ENCODE measurements at places on chromosomes 16 and 17. TPM values are rescaled to one million over a fixed set of nuclear protein-coding genes. Genes with fewer than 3 reads are reported as not detected.
A peak's percentile ranks its signal among the peaks of the same experiment; 100 is the strongest.

GRCh38 chr17:29190039-29190438 lies 9.8 kb upstream of the MYO18A start:
- no peak for DNase-seq

GRCh38 chr17:17055286-17056155 lies 13.3 kb downstream of the MPRIP start:
- DNase-seq, result peak; percentile 68

DNA sequence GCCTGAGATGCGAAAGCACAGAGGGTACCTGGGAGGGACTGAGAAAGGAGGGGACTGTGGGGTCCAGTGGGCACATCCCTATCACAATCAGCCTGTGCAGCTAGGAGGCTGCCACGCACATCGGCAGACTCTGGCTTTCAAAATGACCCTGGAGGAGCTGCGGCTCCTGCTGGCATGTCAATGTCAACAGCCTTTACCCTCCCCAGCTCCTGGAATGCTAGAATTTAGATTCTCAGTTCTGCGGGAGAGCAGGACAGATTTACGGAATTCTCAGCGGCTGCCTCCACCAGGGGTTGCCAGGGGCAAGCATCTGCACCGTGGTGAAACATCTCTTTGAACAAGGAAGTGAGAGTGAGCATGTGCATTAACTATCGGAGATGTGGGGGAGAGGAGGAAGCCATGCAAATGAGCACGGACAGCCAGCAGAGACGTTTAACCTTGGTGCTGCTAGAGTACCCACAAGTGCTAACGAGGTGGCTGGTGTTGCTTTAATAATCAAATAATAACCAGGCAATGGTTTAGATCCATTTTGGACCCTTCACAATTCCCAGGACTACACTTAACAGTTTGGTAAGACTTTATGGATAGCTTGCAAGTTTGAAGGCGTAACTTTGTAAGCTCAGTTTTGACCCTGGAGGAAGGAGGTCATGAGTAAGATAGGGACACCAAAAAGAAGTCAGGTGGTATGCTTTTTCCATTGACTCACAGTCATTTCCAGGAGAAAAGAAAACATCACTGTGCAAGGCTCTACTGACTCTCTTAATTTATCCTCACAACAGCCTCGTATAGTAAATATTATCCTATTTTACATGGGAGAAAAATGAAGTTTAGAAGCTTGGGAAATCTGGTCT lies 54.1 kb downstream of the XYLT1 start:
- DNase-seq, result peak; percentile 67

- DNase-seq, result no peak
These were observed 50.3 kb downstream of the KSR1 start for GRCh38 chr17:27506348-27507218.

Gene TMEM11
- total RNA-seq, result 18.2 TPM
